Smooth muscle cell of the brain vasculature (primary cell): ENCODE measurements at places on chromosomes 16 and 17.

GRCh38 chr17:28547096-28547622 is 5.3 kb downstream of the UNC119 start:
- no peak for DNase-seq

DNA sequence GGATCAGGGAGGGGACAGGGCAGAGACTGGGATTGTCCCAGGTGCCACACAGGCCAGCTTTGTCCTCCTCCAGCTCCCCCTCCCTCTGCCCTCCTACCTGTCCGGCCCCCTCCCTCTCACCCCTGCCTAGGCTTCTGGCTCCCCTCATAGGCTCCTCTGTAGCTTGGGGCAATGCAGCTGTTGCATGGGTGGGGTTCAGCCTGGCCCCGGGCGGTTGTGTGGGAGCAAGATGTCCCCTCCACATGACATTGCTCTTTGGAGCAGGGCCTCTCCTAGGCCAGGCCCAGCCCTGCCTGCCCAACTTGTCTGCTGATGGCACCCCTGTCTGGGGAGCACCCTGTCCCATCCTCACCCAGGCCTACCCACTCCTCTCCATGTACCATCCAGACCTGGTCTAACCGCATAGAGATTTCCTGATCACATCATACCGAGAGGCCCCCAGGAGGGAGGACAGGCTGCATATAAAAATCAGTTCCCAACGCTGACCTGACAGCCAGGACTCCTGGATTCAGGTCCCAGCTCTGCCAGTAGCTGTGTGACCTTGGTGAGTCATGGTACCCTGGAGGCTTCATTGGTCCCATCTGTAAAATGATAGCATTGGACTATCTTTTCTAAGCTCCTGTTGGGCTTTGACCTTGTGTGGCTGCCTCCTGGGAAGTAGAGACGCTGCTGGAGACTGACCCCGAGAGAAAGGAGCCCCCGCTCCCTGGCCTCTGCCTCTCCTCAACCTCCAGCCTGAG is 48.8 kb upstream of the DLX4 start:
- no peak for DNase-seq

DNA sequence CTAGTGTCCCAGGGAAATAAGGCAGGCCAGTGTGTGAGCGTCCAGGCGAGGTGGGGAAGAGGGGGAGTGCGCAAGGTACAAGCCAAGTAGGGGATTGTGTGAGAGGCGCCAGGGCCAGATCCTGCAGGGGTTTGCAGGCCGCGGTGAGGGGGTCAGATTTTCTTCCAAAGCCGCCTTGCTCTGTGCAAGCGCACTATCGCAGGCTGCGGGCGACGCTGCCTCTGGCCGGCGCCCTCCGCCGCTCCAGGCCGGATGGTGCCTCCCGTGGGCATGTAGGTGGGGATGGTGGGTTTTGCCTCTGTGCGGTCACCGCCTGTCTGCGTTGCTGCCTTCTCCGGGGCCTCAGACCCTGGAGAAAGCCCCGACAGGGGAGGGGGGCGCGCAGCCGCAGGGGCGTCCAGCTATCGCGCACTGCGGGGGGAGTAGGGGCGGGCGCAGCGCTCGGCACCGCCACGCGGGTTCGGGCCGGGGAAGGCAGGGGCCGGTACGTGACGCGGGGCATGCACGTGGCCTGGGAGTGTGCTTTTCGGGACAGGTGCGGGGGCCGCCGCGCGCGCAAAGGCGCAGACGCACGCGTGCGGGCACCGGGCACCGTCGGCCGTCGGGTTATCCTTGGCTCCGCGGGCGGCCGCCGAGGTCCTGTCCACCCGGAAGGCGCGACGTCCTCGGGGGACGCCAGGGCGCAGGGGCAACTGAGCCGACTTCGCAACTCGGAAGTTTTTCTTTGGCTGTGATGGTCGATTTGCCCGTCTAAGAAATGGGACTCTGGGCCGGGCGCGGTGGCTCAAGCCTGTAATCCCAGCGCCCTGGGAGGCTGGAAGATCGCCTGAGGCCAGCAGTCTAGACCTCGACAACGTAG is 1.1 kb upstream of the HAPSTR1 start:
- DNase-seq = no peak

- DNase-seq = no peak
Measured at GRCh38 chr17:18109935-18110485, 1.5 kb downstream of the MYO15A start.

- DNase-seq = no peak
Measured at GRCh38 chr17:76530095-76530723, 7.3 kb downstream of the CYGB start.

GRCh38 chr16:67173808-67174705 is 3.7 kb downstream of the NOL3 start:
- DNase-seq = no peak

DNA sequence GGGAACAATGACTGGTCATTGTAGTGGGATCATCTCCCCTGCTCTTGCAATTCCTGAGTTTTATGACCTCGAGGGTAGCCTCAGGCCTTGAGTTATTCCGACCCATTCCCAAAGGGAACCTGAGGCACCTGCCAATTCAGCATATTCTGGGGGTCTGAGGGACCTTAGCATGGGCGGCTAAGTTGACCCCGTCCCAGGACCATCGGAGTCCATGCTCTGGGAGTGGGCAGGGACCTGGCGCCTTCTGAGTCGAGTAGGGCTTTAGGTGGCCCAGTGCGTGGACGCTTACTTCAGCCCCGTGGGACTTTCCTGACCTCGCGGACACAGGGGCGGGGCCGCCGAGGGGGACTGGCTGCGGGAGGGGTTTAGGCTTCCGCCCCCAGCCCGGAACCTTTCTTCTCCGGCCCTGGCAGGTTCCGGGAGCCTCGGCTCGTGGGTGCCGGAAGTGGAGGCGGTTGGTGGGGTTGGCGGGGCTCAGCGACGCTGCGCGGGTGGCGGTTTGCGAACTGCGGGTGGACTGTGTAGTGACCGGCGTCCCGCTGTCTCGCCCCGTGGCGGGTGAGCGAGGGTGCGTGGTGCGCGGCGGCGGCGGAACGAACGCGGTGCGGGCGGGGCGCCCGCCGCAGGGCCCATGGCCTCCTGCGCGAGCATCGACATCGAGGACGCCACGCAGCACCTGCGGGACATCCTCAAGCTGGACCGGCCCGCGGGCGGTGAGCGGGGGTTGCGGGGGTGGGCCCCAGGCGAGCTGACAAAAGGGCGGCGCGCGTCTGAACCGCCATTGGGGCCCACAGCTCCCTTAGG is at the start of gene EDC4:
Gene EDC4 (plus strand): TSS at position 422 of the 804 bp plus-strand sequence. CDS start 210 bp downstream, at position 632.
- DNase-seq = no peak

DNA sequence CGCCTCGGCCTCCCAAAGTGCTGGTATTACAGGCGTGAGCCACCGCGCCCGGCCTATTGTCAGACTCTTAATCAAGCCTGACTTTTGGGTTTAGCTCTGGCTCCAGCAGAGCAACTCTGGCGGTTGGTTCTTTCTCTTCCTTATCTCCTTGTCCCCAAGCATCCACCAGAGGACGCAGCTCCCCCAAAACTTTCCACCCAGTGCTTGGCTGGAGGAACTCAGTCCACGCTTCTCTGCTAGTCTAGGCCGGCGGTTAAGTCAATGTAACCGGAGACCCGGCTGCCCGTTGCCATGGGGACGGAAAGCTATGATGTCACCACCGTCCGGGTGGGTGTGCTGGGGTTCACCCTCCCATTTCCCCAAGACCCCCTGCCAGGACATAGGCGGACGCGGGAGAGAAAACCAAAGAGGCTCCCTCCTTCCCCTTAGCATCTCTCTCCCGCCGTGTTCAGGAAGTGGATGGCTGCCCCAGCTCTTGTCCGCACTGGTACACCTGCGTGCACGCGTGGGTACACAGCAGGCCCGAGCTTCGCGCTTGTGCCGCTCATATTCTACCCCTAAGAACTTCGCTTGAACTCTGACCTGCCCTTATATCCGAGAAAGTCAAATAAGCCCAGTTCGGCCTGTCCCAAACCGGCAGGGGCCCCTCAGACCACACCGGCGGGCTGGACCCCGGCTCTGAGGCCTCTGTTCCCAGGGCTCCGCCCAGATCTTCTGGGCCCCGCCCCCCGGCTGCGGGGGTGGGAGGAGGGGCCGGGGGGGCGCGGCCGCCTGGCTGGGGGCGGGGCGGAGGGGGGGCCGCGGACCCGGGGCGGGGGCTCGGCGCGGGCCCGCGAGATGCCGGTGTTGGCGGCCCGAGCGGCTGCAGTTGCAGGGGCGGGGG is at the start of gene RND2:
Gene RND2 (plus strand): TSS at position 825 of the 883 bp plus-strand sequence. CDS start 117 bp downstream, outside the sequence.
- peak; percentile 87 for DNase-seq

GRCh38 chr16:21301895-21302291 is 23.8 kb upstream of the CRYM start:
- DNase-seq = no peak

DNA sequence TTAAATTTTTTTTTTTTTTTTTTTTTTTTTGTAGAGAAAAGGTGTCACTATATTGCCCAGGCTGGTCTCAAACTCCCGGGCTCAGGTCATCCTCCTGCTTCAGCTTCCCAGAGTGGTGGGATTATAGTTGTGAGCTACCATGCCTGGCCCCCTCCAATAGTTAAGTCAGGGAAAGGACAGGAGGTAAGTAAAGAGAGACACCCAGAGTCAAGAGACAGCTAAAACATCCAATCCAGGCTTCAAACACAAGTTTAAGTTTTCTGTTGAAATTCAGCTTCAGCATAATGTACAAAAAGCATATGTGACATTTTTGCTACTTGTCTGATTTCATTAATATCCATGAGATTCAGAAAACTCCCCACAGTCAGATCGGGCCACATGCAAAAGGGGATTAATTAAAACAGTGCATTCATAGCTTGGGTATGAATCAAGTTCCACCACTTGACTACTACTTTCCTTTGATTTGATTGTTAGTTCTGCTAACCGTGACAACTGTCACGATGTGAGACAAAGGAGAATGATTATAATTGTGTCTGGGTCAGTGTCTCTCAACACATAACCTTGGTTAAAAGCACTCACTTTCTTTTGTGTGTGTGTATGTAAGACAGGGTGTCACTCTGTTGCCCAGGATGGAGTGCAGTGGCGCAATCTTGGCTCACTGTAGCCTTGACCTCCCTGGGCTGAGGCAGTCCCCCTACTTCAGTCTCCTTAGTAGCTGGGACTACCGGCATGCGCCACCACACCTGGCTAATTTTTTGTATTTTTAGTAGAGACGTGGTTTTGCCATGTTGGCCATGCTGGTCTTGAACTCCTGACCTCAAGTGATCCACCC is 184.9 kb downstream of the PARN start:
- DNase-seq = no peak

DNA sequence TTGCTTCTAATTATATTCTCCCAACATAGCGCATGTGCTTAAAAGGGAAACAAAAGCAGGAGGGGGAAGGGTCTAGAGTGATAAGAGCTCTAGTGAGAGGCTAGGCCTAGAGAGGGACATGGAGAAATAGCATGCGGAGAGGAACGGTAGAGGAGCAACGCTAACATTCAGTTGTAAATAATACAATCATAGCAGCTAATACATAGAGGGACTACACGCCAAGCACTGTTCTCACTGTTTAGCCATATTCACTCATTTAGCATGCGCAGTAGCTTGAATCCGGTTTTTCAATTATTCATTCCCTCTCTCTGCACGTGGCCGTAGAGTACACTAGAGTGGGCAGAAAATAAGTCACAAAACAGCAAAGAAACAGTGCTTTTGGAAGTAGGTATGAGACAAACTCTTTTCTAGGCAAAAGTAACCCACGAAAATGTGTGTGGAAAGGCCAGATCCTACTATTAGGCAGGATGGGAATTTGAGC is 1.7 kb upstream of the ALOX12 start:
- DNase-seq = no peak

- no peak for DNase-seq
Measured at GRCh38 chr16:30651124-30652004, 604 bp downstream of the PRR14 start.

DNA sequence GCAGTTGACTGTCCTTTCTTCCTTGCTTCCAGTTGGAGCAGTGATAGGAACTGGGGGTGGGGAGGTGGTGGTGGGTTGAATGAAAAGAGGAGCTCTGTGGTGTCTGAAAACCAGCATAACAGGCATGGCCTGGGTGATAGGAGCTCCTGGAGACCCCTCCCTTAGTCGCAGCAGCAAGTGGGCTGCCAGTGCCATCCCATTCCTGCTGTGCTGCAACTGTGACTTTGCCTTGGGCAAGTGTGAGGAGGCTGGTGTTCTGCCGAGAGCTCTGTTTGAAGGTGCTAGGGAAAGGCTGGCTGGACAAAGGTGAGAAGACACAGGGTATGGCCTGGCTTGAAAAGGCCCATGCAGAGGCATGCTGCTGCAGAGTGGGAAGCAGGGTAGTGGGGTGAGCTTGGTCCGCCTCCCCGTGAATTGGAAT is 2.7 kb upstream of the CDK5R1 start:
- DNase-seq = no peak

- DNase-seq = no peak
Measured at GRCh38 chr16:25707982-25708583, 16.3 kb downstream of the HS3ST4 start.

- DNase-seq = no peak
Measured at GRCh38 chr17:30922235-30923030, 688 bp downstream of the ADAP2 start.

DNA sequence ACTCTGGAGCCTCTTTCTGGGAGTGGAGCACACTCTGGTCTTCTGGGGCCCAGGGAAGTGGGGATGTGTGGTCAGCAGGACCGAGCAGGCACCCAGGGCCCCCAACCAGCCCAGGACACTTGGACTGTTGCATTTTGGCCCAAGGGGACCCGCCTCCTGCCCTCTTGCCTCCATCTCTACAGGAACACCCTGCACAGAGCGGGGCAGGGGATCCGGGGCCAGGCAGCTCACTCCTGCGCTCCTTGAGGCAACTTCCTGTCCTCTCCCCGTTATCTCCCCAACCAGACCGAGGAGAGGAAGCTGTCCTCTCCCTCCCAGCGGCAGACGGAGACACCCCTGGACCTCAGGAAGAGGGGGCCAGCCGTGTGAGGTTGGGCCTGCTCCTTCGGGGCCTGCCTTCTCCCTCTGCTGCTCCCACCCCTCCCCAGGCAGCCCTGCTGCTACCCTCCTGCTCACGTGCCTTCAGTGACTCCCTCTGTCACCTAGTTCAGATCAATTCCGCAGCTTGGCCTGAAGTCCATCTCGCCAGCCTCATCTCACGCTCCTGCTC is 10.0 kb upstream of the ATP2A3 start:
- no peak for DNase-seq

GRCh38 chr16:84616515-84616914 is 1.4 kb downstream of the COTL1 start:
- no peak for DNase-seq

GRCh38 chr17:3666516-3666915 is 1.9 kb downstream of the TAX1BP3 start:
- no peak for DNase-seq

DNA sequence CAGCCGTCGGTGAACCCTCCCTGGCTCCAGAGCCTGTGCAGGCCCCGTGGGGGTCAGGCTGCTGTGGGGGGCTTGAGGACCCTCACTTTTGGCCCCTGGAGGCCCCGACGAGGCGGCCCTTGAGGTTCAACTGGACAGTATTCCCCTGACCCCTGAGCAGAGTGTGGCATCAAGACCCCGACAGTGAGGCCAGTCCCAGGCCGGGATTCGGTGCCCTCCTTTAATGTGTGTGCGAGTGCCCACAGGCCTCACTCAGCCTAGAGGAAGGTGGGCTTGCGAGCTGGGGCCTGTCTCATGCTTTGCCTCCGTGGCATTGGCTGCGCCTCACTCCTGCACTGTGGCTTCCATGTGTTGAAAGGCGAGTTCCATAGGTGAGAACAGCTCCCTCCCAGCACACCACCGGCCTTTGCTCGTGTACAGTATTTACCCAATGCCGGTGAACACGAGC is 94.5 kb downstream of the METRNL start:
- no peak for DNase-seq

GRCh38 chr16:72264771-72265170 is 92.8 kb upstream of the PMFBP1 start:
- no peak for DNase-seq

GRCh38 chr17:65064452-65065019 is 8.0 kb upstream of the GNA13 start:
- DNase-seq = no peak

- no peak for DNase-seq
Measured at GRCh38 chr16:20650400-20651166, 46.9 kb downstream of the ACSM1 start.

GRCh38 chr16:27242868-27243590 is 25.5 kb downstream of the NSMCE1 start:
- DNase-seq = peak; percentile 96
